ENCODE measurements at places on chromosomes 3 and 15. TPM values are rescaled to one million over a fixed set of nuclear protein-coding genes. Genes with fewer than 3 reads are reported as not detected.

GRCh38 chr15:47184003-47184907 is 533.0 kb upstream of the SEMA6D start:
- no peak for DNase-seq

The LARP6 gene
- total RNA-seq, result 108 TPM

DNA sequence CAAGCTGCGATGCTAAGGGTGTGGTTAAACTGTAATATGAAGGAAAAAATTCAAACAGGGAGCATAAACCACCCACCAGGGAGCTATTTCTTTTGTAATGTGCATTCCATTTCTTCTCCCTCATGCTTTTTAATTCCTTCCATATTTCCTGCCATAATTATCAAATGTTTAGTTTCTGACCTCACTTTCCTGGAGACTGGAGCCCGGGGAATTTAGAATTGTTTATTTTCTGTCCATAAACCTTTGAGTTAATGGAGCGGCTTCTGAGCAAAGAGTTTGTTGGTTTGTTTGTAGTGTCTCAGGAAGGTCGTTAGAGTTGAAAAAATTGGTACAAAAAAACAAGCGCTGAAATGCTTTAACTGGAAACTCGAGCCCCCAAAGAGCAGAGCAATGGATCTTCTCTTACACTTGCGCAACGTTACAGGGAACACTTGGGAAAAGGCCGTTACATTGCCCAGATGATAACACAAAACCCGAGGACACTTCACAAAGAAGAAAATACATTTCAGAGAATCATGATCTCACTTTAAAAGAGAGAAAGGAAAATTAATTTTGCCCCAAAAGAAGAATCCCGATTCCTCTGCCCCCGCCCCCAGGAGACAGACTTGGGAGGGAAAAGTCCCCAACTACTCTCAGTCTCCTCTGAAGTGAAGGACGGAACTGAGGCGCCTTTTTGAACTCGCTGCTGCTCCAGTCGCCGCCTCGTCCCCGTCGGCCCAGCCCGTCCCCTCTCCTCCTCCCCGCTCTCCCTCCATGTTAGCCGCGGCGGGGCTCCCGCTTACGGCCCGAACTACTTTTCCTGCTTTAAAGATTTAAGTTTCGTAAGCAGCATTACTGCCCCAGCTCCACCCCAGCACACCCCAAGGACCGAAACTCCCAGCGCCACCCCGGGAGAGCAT is 842 bp downstream of the FSTL1 start:
- DNase-seq, result peak; percentile 39

GRCh38 chr3:124514683-124515082 is 215.6 kb upstream of the UMPS start:
- no peak for DNase-seq

GRCh38 chr3:176978441-176978840 is 218.8 kb downstream of the TBL1XR1 start:
- no peak for DNase-seq

DNA sequence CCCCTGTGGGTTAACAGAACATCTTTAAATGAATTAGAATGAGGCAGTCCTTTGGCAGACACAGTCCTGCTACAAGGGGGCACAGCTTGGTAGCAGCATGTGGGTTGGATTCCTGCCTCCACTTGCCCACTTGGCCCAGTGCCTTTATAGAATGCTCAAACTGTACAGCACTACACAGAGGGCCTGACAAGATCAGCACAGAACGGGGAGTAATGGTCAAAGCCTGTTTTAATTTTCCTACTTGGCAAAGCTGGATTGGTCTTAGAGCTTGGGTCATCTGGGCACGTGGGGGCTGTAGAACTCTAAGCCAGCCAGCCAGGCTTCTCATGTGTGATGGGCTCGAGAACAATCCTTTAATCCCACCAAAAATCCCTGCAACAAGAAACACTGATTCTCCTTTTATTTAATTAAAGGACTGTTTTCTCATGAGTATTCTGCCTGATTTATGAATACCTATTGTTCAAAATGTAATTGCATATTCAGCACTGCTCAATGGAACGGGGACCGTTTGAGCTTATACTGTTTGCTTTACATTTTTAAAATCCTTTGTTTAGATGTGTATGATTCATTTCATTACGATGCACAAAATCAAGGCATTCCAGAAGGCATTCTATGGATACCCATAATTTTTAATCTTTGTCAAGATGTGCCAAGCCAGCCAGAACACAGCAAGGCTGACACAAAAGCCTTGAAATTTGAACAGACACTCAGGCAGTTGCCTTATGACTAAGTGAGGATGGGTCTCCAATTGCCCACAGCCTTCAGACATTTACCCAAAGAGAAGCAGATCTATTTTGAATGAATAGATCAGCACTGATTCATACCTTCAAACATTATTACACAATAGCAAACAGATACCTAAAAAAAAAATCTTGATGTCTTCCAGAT is 249.3 kb upstream of the TGFBR2 start:
- peak; percentile 32 for DNase-seq

The SQOR gene
- 25.7 TPM for total RNA-seq

DNA sequence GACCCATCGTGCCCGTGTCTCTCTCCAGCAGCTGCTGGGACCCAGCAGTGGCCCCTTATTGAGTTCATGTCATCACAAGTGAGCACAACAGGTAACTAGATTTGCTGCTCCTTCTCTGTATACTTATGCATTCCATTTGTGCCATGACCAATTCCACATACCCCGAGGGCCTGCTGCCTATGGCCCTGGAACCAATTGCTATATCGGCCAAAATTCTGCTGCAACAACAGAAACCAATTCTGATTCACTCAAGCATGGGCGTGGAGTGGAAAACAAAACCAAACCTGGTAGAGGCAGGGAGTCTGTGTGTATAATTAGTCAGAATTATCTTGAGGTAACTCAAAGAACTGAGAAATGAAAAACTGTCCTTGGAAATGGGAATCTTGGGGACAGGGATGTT is 516.6 kb downstream of the EPHB1 start:
- DNase-seq, result no peak

DNA sequence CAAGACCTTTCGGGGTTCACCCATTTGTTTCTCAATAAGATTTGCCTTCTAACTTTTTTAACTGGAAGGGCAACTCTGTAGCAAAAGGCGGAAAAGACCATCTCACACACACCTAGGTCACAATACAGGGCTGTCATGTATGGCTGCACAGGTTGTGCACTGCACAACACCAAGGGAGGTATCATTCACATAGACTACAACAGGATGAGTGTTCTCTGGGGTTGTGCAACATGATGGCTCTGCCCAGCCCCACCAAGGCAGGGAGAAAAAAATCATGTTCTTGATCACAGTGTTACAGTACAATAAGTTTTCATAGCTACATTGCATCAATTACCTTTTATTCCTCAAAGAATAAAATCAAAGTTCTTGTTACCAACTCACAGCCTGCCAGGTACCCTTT is 52.8 kb downstream of the ANXA2 start:
- DNase-seq, result no peak

The CHL1 gene
- not detected for total RNA-seq

DNA sequence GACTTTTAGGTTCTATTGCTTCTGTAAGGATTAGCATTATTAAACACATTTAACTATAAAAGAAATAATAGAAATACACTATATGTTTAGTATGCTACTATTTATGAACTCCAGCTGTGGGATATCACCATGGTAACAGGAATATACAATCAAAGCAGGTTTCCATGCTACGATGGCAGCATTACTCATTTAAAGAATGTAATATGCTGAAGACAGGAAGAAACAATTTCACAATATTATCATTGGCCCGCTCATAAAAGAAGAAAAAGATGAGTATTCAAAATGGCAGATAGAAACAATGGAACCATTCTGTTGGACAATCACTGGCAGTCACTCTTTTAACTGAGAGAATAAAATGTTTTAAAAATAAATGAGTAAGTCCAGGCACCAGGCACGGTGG is 153.4 kb downstream of the CBLB start:
- DNase-seq, result peak; percentile 79

The PLSCR5 gene
- total RNA-seq, result not detected

The KY gene
- total RNA-seq, result not detected

DNA sequence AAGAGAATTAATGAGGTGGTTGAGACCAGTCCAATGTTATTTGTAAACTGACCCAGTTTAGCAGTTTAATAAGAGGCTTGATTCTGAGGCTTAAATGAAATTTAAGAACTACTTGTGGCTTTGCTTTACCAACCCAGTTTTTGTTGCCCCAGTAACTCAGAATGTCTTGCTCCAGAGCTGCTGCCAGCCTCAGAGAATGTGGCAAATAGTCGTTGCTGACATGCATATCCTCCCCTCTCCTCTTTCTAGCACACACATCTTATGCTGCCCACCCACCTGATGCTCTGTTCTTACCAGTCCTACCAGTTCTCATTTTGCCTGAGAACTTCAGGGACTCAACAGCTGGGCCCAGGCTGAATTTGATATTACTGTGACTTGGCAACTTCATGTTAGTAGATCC is 92.4 kb upstream of the TSC22D2 start:
- no peak for DNase-seq

DNA sequence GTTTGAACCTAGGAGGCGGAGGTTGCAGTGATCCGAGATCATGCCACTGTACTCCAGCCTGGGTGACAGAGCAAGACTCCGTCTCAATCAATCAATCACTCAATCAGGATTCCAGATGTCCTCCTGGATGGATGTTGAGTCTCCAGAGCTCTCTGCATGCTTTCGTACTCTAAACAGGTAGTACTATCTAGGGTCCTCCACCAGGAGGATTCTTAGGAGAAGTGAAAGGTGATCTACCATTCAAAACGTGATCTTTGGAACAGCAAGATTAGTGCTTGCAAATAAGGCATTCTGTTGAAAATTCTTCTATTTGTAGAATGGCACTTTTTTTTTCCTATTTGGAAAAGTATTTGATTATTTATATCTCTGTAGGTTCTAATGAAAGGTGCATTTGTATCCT is 34.3 kb downstream of the CNOT10 start:
- no peak for DNase-seq

- DNase-seq, result no peak
These were observed 86.1 kb downstream of the VPS13C start for GRCh38 chr15:61974118-61974517.

All from HFFc6 (cell line).